ENCODE measurements at places on chromosomes 7 and 10. TPM values are rescaled to one million over a fixed set of nuclear protein-coding genes. Genes with fewer than 3 reads are reported as not detected.

GPC2 gene
- total RNA-seq, result 1.6 TPM

DKK1 gene
- 11.9 TPM for total RNA-seq

TAS2R41 gene
- total RNA-seq, result 0.49 TPM

KRIT1 gene
- total RNA-seq, result 49.3 TPM

SYNPO2L gene
- not detected for total RNA-seq

NAT16 gene
- total RNA-seq, result not detected

ASAH2B gene
- total RNA-seq, result 2.9 TPM

PLEKHS1 gene
- 0.24 TPM for total RNA-seq

MKI67 gene
- total RNA-seq, result 7.0 TPM

LEP gene
- 4.1 TPM for total RNA-seq

MSMB gene
- not detected for total RNA-seq

LIPN gene
- not detected for total RNA-seq

CRYGN gene
- total RNA-seq, result 0.16 TPM

RASA4 gene
- 10.4 TPM for total RNA-seq

EMX2 gene
- total RNA-seq, result 8.1 TPM

CTAGE15 gene
- 0.36 TPM for total RNA-seq

SLC13A1 gene
- total RNA-seq, result not detected

GIMAP6 gene
- total RNA-seq, result 0.16 TPM

ITPRID1 gene
- total RNA-seq, result not detected

FOXI2 gene
- not detected for total RNA-seq

TMEM213 gene
- not detected for total RNA-seq

SP4 gene
- total RNA-seq, result 4.7 TPM

ANKRD22 gene
- 0.16 TPM for total RNA-seq

NACAD gene
- total RNA-seq, result 3.5 TPM

FAM25G gene
- not detected for total RNA-seq

KIFBP gene
- total RNA-seq, result 41.4 TPM

CELF2 gene
- 24.7 TPM for total RNA-seq

UCMA gene
- total RNA-seq, result not detected

PHYHIPL gene
- not detected for total RNA-seq

ACSL5 gene
- 9.6 TPM for total RNA-seq

VSTM4 gene
- 71.4 TPM for total RNA-seq

ZNF467 gene
- 0.36 TPM for total RNA-seq

TRIM8 gene
- total RNA-seq, result 104 TPM

TSPAN13 gene
- total RNA-seq, result 1.1 TPM

HOXA6 gene
- total RNA-seq, result not detected

TPK1 gene
- total RNA-seq, result 3.5 TPM

ABHD11 gene
- 5.2 TPM for total RNA-seq

PALD1 gene
- 0.16 TPM for total RNA-seq

ZNF503 gene
- 50.1 TPM for total RNA-seq

LIPK gene
- not detected for total RNA-seq

TWIST1 gene
- total RNA-seq, result 322 TPM

SPDYE9 gene
- not detected for total RNA-seq

PLAC9 gene
- total RNA-seq, result 17.2 TPM

ASB10 gene
- not detected for total RNA-seq

AKR1C8 gene
- total RNA-seq, result not detected

HABP2 gene
- total RNA-seq, result not detected

ZNF438 gene
- 6.5 TPM for total RNA-seq

ADAM8 gene
- total RNA-seq, result 3.4 TPM

COL28A1 gene
- total RNA-seq, result under 0.01 TPM

WIPF3 gene
- not detected for total RNA-seq

FOXK1 gene
- 31.9 TPM for total RNA-seq

MICALL2 gene
- total RNA-seq, result 13.4 TPM

GJD4 gene
- 0.16 TPM for total RNA-seq

CNNM1 gene
- 0.36 TPM for total RNA-seq

SPAM1 gene
- not detected for total RNA-seq

OR6B1 gene
- not detected for total RNA-seq

All from hair follicle dermal papilla cell (primary cell).